ENCODE measurements at places on chromosomes 7 and 10. TPM values are rescaled to one million over a fixed set of nuclear protein-coding genes. Genes with fewer than 3 reads are reported as not detected.

The AKR1D1 gene
- total RNA-seq = not detected

The GIMAP4 gene
- total RNA-seq = not detected

The H2BK1 gene
- total RNA-seq = not detected

The ANKRD22 gene
- not detected for total RNA-seq

The HMX2 gene
- 0.07 TPM for total RNA-seq

The MET gene
- 14.6 TPM for total RNA-seq

The PTF1A gene
- total RNA-seq = 0.48 TPM

The TEX47 gene
- total RNA-seq = not detected

The ARID5B gene
- total RNA-seq = 1.4 TPM

The SYCE1 gene
- total RNA-seq = not detected

The RGR gene
- not detected for total RNA-seq

The DDX56 gene
- 81.2 TPM for total RNA-seq

The DNMBP gene
- total RNA-seq = 8.5 TPM

The GHRHR gene
- 2.7 TPM for total RNA-seq

The NPC1L1 gene
- total RNA-seq = not detected

The TUBAL3 gene
- total RNA-seq = 0.11 TPM

The KBTBD2 gene
- 22.8 TPM for total RNA-seq

The NACAD gene
- total RNA-seq = 1.7 TPM

The SPDYE16 gene
- not detected for total RNA-seq

The PAX4 gene
- 0.07 TPM for total RNA-seq

The RTKN2 gene
- 9.5 TPM for total RNA-seq

The PRLHR gene
- total RNA-seq = not detected

The AKR1C1 gene
- 1.7 TPM for total RNA-seq

The ASAH2 gene
- total RNA-seq = 4.4 TPM

Data from H7 (cell line).